ENCODE measurements at places on chromosomes 7 and 10.

DNA sequence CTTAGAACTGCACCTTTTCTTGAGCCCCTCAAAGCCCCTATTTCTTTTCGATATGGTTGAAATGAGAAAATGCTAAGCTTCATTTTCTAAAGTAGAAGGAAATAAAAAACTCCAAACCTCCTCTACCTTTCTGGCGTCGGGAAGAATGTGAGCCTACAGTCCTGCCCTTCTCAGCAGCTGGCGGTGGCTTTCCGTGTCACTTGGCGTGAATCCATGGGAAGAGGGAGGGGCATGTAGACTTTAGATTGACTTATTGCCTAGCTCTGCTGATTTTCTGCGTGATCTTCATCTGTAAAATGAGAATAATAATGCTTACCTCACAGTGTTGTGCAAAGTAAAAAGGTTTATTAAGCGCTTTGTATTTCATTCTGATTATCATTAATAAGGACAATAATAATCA is 35.0 kb downstream of the PRR15 start:
- DNase-seq, result no peak

DNA sequence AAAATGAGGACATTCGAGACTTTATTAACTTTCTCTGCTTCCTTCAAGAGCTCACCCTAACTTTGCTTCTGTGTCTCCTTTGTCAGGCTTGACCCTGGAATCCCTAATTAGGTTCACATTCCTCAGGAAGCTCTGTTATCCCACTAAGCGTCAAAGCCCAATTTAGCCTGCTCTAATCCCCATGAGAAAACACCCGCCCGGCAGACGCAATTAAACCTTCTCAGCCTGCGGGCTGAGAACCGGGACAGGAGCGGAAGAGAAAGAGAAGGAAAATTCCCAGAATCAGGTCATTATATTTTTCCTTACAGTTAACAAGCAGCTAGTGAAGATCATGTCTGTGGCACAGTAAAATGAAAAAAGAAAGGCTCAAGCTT is 93.0 kb downstream of the TNS3 start:
- DNase-seq, result no peak

DNA sequence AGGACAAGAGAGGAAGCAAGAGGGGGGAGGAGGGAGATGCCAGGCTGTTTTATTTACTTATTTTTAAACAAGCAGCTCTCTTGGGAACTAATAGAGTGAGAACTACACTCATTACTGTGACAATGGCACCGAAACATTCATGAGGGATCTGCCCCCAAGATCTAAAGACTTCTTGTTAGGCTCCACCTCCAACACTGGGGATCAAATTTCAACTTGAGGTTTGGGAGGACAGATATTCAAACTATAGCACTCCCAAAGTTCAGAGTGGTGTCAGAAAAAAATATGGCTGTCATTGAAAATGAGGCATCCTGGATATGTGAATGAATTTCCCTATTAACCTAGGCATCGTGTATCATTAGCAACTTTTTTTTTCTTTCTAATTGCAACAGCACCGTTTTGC is 145.5 kb downstream of the ABCA13 start:
- no peak for DNase-seq

DNA sequence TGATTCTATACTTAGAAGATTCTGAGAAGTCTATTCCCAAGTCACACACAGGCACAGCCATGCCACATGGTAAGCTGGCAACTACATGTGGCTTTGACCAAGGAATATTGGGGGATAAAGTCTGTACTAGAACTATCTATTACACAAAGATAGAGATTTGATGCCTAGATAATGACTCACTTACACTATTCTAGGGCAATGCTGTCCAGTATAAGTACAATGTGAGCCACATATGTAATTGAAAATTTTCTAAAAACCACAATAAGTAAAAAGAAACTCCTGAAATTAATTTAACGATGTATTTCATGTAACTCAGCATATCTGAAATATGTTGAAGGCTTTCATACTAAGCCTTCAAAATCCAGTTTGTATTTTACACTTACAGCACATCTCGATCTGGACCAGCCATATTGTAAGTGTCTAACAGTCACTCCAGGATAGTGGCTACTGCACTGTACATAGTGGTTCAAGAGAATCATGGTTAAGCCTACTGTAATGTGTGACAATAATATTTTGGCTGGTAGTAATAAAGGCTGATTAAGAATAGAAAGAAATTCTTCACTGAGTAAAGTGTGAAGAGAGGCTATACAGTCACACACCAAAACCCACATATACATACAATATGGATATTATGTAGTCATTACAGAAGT is 62.8 kb downstream of the RTKN2 start:
- no peak for DNase-seq

DNA sequence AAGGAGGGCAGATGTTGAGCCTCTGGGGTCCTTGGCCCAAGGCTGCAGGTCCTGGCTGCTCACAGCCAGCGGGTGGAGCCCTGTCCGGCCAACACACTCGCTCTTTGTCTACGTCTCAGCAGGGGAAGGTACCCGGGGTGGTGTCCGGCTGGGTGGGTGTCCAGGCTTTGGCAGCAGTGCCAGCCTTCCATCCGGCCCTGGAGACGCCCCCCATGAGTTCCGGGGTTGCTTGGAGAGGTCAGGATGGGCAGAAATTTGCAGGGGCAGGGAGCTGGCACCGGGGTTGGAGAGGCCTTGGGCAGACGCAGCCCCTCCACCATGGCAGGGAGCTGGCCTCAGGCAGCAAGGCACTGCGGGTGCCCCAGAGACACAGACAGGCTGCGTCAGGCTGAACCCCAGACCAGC is 42.2 kb upstream of the ELN start:
- no peak for DNase-seq

GRCh38 chr10:124646483-124647352 is 97.5 kb downstream of the FAM53B start:
- DNase-seq, result peak; percentile 55

GRCh38 chr10:69065406-69066361 is 22.2 kb upstream of the SRGN start:
- peak; percentile 51 for DNase-seq

GRCh38 chr10:43781480-43782361 is 133.0 kb upstream of the ZNF32 start:
- DNase-seq, result peak; percentile 66

GRCh38 chr10:119205894-119206602 is 1.3 kb upstream of the GRK5 start:
- DNase-seq, result peak; percentile 61

- no peak for DNase-seq
Measured at GRCh38 chr7:155948845-155949244, 136.6 kb upstream of the SHH start.

DNA sequence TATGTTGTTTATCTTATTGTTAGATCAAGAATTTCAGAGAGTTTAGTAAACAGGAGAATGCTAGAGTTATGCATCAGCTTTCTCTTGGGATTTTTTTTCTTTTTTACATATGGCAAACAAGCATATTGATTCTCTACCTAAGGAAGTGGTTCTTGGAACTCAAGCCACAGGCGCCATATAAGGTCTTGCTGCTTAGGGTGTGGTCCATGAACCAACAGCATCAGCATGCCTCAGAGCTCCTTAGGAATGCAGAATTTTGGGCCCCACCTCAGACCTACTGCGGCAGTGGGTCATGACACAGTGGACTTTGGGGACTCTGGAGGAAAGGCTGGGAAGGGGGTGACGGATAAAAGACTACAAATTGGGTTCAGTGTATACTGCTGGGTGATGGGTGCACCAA is 230.8 kb downstream of the SKAP2 start:
- no peak for DNase-seq

DNA sequence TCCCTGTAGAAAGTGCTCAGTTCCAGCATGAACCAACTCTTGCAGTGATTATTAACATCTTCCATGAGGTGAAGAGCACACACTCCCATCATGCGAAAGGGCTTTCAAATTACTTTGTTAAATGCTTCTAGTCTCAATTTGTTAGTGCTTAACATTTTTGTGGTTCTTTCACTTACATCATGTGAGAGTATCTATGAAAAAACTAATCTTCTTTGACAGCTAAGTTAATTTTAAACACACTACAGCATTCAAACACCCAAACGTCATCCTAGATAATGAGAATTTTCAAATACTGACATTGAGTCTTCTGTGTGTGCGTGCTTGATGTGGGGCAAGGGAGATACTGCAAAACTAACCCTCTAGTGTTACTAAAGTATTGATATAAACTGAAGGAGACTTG is 84.8 kb downstream of the ETV1 start:
- DNase-seq, result peak; percentile 55

GRCh38 chr7:19410691-19411090 is 265.5 kb upstream of the FERD3L start:
- DNase-seq, result no peak

DNA sequence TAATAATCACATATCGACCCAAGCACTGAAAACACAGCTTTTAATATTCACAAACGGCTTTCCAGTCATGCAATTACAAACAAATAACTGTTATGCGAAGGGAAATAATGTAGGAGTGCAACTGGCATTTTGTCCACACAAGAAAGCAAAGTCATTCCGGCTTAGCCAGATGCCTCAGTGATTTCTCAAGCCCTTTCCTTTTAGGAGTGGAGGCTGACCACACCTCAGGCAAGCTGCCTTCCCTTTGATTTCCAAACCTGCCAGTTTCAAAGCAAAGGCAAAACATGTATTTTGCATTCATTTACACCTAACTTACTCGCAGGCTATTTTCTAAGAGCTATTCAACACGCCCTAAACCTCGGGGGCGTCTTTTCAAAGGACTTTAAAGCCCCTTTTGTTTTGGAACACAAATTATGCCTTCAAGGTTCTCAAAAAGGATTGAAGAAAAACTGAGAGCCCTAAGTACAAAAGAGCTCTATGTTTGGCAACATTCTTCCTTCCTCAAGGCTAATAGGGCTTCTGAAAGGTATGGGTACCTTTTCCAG is 109.6 kb downstream of the CPXM2 start:
- no peak for DNase-seq

GRCh38 chr7:101614939-101615302 is 14.2 kb downstream of the MYL10 start:
- DNase-seq, result peak; percentile 62

GRCh38 chr10:62045765-62046521 is 144.4 kb downstream of the ARID5B start:
- DNase-seq, result peak; percentile 95

GRCh38 chr7:54090652-54091213 is 451.4 kb upstream of the VSTM2A start:
- no peak for DNase-seq

- DNase-seq, result no peak
Measured at GRCh38 chr10:119396709-119397071, 145.8 kb downstream of the RGS10 start.

DNA sequence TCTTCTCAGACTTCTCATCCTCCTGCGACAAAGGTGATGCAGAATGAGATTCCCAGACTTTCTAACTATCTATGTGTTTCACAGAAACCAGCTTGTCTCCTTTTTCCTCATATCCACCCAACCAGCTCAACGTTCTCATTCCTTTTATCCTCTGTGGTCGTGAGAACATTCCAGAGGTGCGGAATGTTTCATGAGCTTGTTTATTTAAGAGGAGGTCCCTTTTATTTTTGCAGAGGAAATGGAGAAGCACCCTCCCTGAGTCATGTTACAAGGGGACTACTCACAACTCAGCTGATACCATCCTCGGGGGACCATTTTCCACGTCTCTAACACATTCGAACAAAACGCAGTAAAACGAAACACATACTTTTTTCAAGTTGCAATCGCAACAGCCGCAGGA is 93.2 kb downstream of the ZRANB1 start:
- peak; percentile 99 for DNase-seq

GRCh38 chr7:42930889-42931288 is 1.1 kb downstream of the PSMA2 start:
- no peak for DNase-seq

DNA sequence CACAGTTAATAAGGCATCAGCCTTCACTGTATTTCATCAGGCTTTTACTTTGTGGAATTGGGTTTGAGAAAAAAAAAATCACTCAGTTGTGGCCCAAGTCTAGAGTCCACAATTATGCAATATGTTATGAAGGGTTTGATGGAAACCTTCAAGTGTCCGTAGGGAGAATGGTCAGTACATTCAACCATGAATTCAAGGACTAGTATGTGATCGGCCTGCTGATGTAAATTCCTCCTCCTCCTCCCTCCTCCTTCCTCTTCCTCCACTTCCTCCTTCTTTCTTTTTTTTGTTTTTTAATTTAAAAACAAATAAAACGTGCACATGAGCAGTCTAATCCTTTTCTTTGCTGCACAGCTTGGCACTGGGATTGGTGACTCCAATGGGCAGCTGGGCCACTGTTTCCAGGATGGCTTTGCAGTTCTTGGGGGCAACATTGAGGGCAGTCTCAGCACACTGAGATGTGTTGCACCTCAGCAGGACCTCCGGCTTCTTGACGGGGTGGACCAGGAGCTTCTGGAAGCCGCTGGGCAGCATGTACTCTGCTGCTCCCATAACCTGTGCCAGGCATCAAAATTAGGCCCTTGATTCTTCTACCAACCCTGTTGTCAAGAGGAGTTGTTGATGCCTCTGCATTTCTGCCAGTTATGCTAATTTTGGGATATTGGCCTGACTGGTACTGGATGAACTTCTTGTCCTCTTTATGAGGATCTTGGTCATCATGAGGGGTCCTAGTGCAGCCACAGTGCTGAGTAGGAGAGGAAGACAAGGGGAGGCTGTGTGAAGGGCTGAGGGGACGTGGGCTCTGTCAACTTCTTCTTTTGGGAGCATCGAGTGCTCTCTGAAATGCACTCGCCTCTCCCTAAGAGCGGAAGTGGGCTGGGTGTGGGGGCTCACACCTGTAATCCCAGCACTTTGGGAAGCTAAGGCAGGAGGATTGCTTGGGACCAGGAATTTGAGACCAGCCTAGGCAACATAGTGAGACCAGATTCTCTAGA is 9.3 kb upstream of the IL2RA start:
- DNase-seq, result no peak

GRCh38 chr7:94949532-94949931 is 42.1 kb downstream of the PPP1R9A start:
- DNase-seq, result no peak

DNA sequence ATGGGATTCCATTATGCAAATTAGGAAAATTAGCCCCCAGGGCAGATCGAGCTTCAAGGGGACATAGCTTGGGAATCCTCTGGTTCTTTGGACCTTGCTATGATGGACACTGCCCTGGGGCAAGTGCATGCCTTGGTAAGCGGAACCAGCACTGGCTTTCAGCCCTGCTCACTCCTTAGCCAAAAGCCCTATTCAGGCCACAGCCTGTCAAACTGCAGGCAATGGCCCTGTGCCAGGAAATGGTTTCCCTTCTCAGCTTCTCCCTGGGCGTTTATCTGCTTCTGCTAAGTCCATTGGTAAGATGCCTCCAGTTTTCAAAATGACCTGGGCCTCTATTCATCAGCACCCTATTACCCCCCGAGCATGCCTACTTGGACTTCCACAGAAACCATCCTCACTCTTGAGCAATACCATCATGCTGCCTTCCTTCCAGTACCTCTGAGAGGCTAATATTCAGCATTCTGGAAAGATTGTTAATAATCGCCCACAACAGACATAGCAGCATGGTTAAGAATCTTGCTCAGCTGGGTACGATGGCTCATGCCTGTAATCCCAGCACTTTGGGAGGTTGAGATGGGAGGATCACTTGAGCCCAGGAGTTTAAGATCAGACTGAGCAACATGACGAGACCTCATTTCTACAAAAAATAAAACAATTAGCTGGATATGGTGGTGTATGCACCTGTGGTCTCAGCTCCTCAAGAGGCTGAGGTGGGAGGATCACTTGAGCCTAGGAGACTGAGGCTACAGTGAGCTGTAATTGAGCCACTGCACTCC is 918.6 kb upstream of the AUTS2 start:
- no peak for DNase-seq

GRCh38 chr10:10318856-10319255 is 698.8 kb upstream of the CELF2 start:
- peak; percentile 68 for DNase-seq

- DNase-seq, result peak; percentile 40
Measured at GRCh38 chr7:55019191-55019690, 424 bp downstream of the EGFR start.

All from fibroblast of skin of back (primary cell).